Activated T-helper 1 cell treated with Interleukin-2 at 50 U/mL for 16 hours (primary cell): ENCODE measurements at places on chromosomes 2 and 18.

- DNase-seq = no peak
Measured at GRCh38 chr18:76838182-76838581, 15.8 kb downstream of the ZNF236 start.

GRCh38 chr18:78686976-78687685 lies 292.5 kb upstream of the SALL3 start:
- DNase-seq = no peak

DNA sequence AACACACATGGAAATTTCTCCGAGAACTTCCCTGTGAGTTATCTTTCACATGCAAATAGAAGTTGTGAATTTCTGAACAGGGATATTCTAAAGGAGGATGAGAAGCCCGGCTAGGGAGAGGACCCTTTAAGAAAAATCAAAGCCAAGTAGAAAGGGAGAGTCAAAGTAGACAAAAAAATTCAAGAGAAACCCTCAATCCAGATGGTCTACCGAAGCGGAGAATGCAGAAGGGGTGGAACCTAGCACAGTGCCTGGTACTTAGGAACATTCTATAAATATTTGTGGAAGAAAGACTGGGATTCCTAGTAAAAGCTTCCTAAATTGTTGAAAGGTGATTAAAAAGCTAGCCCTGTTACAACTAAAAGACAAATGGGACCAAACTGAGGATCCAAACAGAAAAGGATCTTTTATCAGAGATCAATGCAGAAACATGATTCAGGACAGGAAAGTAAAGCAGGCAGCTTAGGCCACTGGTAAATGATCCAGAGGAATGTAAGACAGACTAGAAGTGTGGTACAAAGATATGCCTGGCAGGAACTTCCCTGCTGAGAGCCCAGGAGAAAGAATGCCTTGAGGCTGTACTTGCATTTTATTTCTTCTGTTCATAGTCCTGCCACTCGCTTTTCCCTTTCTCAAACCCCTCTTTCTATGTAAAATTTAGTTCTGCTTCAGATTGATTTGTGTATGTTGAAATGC lies 19.5 kb upstream of the GLS start:
- DNase-seq = no peak

DNA sequence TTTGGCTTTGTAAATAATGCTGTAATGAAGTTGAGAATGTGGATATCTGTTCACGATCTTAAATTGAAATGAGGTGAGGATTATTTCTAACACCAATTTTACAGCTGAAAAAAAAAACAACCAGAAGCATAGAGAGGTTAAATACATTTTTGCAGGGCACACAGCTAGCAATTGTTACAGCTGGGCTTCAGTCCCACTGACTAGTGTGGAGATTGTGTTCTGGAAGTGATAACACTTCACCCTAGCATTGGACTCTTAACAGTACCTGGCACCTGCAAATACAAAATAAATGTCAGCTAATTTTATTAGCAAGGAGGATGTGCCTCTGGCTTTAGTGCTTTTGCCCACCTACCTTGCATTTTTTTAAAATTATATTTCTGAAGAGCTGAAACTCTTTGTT lies 28.8 kb downstream of the CAVIN2 start:
- DNase-seq = no peak

DNA sequence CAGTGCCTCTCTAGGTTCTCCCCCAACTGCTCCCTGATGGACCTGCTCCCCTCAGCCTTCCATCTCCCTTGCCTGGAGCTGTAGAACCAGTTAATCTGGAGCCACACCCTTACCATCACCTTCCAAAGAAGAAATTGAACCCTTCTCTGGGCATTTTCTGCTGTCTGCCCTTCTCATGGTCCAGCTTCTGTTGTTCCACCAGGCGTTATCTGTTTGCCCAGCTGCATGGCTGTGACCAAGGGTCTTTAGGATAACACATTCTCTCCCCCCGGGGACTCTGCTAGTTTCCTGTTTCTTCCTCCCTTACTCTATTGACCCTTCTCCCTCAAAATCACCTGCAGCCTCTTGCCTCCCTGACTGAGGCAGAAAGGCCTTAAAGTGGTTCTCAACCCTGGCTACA lies 3.2 kb upstream of the ANKRD53 start:
- no peak for DNase-seq

GRCh38 chr2:63743982-63744966 lies 97.4 kb upstream of the UGP2 start:
- no peak for DNase-seq

GRCh38 chr2:205908212-205909183 lies 177.5 kb downstream of the INO80D start:
- DNase-seq = no peak

DNA sequence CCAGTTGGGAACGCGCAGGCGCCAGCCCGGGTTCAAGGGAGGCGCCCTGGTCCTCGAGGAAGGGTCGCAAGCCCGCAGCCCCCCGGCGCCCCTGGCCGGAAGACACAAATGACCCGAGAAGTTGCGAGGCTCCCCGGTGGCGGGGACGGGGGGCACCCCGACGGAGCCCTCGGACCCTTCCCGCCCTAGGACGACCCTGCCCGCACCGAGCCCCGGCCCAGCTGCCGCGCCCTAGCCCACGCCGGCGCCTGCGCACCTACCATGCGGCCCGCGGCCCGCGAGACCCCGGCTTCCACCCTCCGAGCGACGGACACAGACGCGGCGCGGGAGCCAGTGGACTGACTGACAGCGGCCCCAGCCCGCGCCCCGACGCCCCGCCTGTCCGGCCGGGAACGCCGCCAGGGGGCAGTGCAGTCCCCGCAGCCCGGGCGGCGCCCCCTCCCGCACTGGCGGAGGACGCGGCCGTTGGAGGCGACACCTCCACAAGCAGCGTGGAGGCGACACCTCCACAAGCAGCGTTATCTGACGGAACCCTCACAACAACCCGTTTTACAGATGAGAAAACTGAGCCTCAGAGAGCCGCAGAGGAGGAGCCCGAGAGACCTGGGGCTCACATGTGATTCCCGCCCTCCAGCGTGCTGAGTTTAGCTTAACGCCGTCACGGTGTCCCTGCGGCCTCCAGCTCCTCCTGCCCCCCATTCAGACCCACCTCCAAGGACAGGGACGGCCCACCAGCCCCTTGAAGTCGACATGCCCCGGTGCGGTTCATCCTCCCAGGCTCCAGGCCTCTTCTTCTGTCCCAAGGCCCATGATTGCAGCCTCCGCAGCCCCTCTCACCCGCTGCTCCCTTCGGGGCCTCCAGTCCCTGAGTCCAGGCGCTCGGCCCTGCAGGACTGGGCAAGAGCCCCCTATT lies at the start of gene NMUR1:
Gene NMUR1, minus strand, starts transcription at position 347 of the 913 bp plus-strand sequence. Its CDS starts 84 bp downstream, at position 263.
- DNase-seq = peak; percentile 61

DNA sequence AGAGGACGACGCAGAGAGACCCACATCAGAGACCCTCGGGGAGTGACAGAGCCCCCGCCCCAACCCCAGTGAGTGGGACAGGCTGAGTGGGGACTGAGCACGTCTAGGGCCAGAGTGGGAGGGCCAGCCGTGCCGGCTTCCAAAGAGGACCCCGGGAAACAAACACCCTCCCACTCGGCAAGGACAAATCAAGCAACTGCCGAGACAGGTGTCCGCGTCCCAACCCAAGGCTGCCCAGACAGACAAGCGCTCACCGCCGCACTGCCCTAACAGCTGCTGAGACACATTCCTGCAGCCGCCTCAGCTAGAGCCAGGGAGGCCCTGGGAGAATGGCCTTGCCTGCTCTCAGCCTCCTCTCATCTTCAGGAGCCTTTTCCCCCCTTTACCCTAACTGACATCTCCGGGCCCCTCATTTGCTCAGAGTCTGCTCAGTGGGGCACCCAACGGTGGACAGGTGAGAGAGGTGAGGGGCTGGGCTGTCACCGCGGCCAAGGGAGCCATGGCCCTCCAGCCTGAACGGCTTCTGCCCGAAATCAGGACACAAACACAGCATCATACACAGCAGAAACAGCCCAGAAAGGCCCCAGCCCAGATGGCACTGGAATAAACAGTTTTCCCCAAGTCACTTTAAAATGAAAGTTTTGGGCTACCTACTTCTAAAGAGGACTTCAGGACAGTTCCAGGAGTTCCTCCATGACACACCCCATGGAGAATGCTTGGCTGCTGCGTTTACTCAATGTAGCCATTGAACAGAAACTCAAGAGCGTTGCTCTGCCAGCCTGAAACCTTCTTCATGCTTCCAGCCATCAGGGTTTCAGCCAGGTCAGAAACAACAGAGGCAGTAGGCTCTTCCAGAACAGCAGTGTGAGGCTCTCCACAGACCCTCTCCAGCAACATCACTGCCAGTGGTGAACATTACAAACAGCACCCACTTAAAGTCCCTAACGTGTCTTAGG lies 23.6 kb downstream of the SLC66A2 start:
- no peak for DNase-seq

DNA sequence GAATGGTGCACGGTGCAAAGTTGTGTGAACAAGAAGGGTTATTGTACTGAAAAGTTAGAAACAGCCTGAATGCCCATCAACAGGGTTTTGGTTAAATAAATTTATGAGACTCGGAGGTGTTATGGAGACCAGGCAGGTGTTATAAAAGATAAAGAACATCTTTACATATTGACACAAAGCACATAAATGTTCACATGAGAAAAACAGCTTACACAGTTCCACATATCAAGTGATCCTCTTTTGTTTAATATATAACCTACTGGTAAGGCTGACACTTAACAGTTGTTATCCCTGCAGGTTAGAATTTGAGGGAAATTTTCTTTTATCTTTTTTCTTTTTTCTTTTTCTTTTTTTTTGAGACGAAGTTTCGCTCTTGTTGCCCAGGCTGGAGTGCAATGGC lies 20.0 kb upstream of the ARPC2 start:
- DNase-seq = no peak

DNA sequence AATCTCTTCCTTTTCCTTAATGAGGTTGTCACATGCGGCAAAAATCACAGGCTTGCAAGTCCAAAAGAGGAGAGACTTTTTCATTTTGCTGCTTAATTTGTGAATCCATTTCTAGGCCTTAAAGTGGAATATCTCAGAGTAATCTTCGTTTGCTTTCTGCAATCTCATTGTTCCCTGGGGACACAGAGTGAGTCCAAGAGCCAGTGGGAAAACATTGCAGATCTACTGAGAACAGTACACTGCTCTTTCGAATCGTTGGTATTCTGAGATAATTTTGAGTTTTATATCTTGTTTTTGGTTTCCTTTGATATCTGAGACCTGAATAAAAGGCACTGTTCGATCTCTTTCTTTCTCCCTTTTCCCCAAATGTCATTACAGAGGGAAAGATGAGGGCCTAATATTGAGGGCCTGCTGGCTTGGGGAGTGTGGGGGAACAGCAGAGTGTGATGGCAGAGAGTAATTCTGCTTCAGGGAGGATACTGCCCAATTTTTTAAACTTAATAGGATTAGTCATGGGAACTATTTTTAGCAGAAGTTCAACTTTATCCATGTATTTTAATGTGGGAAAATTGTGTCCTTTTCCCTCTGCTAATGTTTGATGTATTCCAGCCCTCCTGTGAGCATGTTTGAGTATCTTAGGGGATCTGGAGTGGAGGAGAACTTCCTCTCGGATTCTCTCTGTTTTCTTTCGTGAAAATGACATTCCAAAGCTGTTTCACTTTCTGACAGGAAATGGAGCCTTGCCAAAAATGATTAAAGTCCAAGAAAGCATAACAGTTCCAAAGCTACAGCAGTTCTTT lies 418.2 kb upstream of the ZEB2 start:
- no peak for DNase-seq

GRCh38 chr2:144357623-144358373 lies 162.1 kb downstream of the ZEB2 start:
- no peak for DNase-seq

GRCh38 chr2:20169796-20170703 lies 54.9 kb downstream of the SDC1 start:
- DNase-seq = no peak

- no peak for DNase-seq
Measured at GRCh38 chr2:172629586-172629985, 73.7 kb downstream of the PDK1 start.

GRCh38 chr2:241892299-241893137 lies 23.0 kb downstream of the RTP5 start:
- DNase-seq = no peak

GRCh38 chr2:165499131-165499530 lies 29.6 kb downstream of the CSRNP3 start:
- DNase-seq = no peak

DNA sequence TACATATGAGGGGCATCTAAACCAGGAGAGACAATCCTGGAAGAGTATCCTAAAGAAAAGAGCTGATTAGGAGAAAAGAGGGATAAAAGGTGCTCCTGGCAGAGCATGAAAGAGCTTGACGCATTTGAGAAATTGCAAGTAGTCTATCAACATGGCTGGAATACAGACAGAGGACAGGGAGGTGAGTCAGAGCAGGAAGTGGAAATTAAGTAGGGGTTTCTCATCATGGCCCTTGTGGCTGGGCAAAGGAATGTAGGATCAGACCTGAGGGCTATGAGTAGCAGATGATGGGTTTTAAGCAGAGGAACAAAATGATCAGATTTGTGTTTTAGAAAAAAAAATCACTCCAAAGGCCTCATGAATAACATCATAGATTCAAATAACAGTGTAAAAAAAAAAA lies 49.2 kb upstream of the UGP2 start:
- no peak for DNase-seq

- DNase-seq = no peak
Measured at GRCh38 chr2:202019689-202020450, 13.8 kb upstream of the FZD7 start.

- DNase-seq = no peak
Measured at GRCh38 chr2:143933946-143934569, 585.9 kb downstream of the ZEB2 start.

- no peak for DNase-seq
Measured at GRCh38 chr2:237321746-237322145, 92.2 kb downstream of the COL6A3 start.

DNA sequence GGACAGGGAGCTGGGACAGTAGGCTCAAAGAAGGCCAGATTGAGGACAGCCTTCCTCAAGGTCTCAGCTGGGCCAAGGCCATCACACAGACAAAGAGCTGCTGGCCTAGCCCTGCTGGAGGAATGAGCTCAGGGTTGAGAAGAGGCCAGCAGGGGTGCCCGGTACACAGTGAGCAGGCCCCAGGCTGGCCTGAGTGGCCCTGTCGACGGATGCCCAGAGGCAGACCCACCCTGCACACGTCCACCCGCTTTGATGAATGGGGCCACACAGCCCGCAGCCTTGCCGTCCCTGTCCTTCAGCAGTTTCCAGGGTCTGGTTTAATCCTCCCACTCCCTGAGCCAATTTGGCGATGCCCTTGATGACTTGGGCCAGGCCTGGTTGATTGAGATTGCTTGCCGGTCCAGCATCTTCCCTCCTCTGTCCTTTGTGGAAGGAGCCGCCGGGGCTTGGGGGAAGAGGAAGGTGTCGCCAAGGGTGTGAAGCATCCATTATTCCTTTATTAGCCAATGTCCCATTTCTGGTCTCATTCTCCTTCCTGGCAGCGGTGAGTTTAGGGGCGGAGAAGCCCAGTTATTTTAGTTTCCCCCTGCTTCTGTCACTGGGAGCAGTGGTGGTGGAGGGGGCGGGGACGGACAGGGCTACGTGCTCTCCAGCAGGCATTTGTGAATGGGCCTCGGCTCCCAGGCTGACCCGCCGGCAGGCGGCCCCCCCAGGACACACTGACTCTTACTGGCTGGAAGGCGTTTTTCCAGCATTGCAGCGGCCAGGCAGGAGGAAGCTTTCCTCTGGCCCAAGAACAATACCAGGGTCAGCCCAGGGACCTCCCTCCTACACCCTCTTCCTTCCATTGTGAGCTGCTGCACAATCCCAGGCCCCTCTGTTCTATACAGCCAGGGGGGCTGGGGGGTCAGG lies 141.8 kb downstream of the CTIF start:
- no peak for DNase-seq

- no peak for DNase-seq
Measured at GRCh38 chr2:207716056-207716455, 4.6 kb downstream of the CCNYL1 start.
